ENCODE measurements at places on chromosomes 3 and 15.

DNA sequence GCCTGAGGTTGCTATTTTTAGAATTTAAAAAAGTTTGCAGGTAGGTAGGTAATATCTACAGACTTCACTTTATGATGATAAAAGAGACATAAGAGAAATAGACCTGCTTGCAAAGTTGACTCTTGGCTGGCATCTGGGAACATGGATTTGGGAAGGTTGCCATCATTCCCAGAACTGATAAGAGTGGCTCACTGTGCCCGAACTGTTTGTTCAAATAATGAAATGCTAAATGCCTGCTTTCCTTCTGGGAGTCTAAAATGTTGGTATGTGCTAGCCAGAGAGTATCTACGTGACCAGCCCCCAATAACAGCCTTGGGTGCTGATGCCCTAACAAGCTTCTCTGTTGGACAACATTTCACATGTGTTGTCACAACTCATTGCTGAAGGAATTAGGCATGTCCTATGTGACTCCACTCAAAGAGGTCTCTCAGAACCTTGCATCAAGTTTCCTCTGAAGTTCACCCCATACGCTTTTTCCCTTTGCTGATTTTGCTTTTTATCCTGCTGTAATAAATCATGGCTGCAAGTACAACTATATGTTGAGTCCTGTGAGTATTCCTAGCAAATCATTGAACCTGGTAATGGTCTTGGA lies 95.5 kb downstream of the FHIT start:
- no peak for DNase-seq

GRCh38 chr3:43418601-43419272 lies 132.4 kb downstream of the SNRK start:
- DNase-seq = no peak

- DNase-seq = no peak
Measured at GRCh38 chr3:114958930-114959329, 188.2 kb downstream of the ZBTB20 start.

DNA sequence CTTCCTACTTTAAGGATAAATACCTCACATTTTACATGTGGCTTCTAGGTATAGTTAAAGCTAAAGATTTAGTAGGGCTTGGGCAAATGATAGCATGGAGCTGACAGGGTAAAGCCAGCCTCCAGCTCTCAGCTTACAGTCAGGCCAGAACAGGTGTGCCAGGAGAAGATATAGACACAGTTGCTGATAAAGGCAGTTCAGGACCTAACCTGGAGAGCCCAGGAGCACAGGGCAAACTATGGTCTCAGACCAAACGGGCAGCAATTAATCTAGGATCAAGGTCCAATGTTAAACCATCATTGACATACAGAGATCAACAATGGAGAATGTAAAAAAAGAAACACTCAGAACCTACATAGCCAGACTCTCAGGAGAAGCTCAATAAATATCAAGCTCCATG lies 4.0 kb downstream of the WDR49 start:
- no peak for DNase-seq

DNA sequence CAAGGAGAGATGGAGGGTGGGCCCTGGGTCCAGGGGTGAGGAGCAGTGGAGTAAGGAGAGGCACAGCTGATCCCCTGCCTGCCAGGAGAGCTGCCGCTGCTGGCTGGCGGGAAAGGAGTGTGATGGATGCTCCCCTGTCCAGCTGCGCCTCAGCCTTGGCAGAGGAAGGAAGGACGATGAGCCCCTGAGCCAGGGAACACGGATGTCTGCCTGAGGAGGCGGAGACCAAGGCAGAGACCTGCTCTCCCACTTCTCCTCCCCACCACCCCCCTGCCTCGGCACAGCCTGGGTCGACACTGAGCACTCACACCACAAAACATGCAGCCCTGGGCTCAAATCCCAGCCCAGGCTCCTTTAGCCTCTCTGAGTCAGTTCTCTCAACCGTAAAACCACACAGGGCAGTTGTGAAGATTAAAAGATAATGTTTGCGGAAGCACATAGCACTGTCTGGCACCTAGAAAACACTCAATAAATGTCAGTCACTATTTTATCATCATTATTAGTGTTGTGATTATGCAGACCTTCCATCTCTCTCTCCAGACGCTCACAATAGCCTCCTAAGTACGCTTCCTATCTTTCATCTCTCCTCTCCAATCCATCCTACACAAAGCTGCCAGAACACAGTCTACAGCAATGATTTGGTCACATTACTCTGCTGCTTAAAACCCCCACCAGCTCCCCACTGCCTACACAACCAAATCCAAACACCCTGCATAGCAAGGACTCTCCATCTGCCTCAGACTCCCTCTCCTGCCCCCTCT lies 52.2 kb downstream of the SEMA5B start:
- DNase-seq = no peak

GRCh38 chr3:48352546-48352945 lies 19.1 kb upstream of the SPINK8 start:
- DNase-seq = no peak

DNA sequence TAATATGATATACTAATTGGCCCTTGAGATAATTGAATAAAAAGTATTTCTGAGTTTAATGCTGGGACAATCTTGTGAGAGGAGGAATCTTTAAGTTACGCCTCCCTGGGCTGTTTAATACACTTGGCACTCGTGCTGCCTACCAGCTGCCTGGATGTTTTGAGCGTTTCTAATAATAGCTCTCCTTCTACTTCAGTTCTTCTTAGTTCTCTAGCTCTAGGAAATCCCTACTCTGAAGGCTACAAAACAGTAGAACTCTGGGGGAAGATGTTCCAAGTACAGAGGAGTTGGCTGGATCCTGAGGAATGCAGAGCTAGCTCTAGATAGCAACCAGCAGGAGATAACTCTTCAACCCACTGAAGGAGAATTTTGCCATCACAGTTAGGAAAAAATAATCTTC lies 3.5 kb downstream of the NAALADL2 start:
- DNase-seq = no peak

DNA sequence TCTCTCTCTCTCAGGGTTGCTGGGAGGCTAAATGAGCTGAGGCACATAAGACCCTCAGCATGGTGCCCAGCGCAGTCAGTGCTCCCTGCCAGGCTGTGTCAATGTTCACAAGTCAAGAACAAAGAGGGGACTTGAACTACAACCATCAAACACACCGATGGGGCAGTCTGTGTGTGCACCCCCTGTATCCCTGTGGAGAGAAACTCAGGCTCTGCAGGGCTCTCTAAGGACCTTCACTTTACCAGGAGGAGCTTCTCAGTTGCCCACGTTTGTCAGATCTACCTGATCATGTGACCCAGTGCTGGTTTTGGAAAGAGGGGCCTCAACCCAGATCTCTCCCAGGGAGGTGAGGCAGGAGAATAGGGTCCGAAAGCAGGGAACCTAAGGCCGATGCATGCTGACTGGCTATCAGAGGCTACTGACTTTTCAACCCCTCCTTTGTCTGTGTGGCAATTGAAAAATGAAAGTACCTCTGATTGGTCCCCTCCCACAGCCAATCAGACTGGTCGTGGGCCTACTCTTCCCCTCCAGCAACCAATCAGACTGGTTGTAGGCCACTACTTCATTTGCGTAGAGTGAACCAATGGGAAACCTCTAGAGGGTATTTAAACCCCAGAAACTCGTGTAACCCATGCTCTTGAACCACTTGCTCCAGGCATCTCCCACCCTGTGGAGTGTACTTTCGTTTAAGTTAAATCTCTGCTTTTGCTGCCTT lies 34.0 kb downstream of the RHCG start:
- no peak for DNase-seq

DNA sequence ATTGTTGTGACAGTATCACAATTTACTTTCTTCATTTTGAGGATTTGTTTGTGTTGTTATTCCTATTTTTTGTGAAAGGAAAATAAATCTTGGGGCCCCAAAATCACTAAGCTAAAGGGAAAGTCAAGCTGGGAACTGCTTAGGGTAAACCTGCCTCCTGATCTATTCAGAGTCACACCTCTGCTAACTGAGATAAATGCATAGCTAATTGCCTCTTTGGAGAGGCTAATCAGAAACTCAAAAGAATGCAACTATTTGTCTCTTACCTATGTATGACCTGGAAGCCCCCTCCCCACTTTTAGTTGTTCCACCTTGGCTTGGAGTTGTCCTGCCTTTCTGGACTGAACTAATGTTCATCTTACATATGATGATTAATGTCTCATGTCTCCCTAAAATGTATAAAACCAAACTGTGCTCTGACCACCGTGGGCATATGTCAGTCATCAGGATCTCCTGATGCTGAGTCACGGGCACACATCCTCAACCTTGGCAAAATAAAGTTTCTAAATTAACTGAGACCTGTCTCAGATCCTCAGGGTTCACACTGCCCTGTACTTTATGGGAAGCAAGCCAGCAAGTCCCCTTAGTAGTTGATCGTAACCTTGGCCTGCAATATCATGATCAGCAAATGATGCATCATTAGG lies 523.2 kb upstream of the GOLIM4 start:
- no peak for DNase-seq

GRCh38 chr3:117842086-117842485 lies 1132.5 kb downstream of the TUSC7 start:
- no peak for DNase-seq

- no peak for DNase-seq
Measured at GRCh38 chr15:75577401-75578172, 1.5 kb downstream of the PTPN9 start.

GRCh38 chr3:94420931-94421330 lies 358.1 kb downstream of the NSUN3 start:
- no peak for DNase-seq

GRCh38 chr3:23459465-23459864 lies 256.3 kb downstream of the UBE2E2 start:
- DNase-seq = no peak

- no peak for DNase-seq
Measured at GRCh38 chr15:88299497-88299896, 43.0 kb upstream of the NTRK3 start.

- DNase-seq = no peak
Measured at GRCh38 chr3:79521221-79521848, 246.5 kb downstream of the ROBO1 start.

DNA sequence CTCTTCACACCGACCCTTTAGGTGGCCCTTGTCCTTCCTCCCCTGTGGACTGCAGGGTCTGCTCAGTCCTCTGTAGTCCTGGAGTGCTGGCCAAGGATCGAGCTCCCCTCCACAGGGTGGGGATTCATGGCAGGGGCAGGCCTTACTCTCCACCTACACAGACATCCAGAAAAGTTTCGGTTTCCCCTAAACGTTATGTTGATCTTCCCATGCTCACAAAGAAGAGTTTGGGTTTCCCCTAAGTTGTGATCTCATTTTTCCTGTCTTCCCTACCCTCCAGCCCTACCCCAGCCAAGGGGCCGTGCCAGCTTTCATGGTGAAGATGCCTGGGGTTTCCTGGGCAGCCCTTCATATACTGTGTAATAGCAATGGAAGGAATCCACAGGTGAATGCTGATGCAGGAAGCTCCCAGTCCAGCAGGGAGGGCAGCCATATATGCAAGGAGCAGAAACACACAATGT lies 10.3 kb downstream of the STOML1 start:
- DNase-seq = no peak

DNA sequence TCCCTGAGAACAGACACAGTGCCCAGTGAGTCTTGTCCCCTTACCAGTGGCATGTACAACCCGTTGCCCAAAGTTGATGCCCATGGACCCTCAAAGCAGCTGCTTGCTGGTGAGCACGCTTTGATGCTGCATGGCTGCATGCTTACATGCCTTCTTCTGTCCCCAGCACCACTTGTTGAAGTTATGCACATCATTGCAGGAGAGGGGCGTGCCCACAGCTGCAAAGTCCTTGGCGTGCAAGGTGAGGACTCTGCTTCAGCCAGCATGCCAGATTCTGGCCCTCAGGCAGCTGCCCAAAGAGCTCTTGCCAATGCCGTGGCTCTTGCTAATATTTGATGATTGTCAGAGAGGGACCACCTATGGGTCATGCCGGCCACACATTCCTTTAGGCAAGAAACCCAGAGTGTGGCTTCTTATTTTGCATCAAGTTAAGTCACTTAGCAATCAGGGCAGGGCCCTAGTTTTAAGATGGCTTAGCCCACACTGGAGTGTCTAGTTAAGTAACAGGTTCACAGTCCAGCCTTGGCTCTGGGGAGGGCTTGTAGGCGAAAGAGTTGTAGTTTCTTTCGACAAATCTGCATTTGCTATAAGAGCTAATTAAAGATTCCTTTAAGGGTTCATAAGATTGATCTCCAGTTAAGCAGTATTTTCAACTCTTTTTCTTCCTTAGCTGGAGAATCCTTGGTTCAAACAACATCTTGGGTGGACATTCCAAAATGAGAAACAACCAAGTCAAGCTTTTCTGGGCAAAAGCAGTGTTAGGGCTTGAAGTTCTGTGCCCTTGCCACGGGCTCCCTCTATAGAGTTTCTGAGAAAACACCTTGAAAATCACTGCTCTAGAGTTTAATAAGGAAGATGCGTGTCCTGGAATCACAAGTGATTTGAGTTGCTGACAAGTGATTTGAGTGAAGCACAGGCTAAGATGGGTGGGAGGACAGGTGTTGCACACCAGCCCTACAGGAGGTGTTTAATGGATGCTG lies 128.6 kb downstream of the SLCO3A1 start:
- no peak for DNase-seq

- no peak for DNase-seq
Measured at GRCh38 chr15:58526647-58527192, 94.9 kb downstream of the LIPC start.

- no peak for DNase-seq
Measured at GRCh38 chr15:78830514-78831228, 19.4 kb upstream of the ADAMTS7 start.

- no peak for DNase-seq
Measured at GRCh38 chr15:57747206-57747896, 40.8 kb downstream of the POLR2M start.

- DNase-seq = no peak
Measured at GRCh38 chr3:196273655-196274054, 13.9 kb downstream of the PCYT1A start.

- no peak for DNase-seq
Measured at GRCh38 chr3:121723485-121723884, 26.1 kb downstream of the GOLGB1 start.

- no peak for DNase-seq
Measured at GRCh38 chr15:29106116-29106515, 163.5 kb downstream of the NSMCE3 start.

DNA sequence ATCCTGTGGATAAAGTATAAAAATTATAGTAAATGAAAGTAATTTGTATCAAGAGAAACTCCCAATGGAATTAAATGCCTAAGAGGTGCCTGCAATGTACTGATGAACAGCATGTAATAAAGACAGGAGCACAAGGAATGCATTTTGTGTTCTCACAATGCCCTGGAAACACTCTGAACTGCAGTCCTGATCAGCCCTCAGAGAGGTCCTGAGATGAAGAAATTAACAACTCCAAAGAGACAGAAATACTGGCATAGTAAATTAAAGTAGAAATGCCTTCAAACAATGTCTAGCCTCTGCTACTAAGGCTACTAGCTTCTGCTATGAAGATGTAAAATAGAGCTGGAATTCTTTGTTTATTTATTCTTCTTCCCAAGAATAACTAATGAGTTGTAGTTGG lies 59.9 kb downstream of the CFAP20DC start:
- DNase-seq = no peak

DNA sequence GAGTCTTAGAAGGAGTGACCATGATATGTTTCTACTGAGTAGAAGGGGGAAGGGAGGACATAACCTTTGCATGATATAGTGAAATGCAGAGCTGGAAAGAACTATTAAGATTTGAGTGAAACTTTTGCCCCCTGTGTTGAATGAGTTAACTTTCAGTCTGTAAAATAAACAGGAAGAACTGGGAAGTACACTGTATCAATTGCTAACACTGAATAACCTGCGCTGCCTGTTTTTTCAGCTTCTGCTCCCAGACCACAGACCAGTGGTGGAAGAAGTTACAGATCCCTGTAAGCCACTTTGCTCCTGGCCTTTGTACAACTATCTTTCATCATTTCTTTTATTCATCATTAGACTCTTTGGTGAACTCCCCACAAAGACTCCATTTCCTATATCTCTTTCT lies 3.6 kb upstream of the LRCH3 start:
- DNase-seq = no peak

All from GM04504 (cell line).